NCI-H187 treated with DMSO at 0.1 percent for 48 hours (cell line): ENCODE measurements at places on chromosomes 13 and 19.

- DNase-seq = no peak
Observed at GRCh38 chr13:93341517-93341916, 114.9 kb downstream of the GPC6 start.

DNA sequence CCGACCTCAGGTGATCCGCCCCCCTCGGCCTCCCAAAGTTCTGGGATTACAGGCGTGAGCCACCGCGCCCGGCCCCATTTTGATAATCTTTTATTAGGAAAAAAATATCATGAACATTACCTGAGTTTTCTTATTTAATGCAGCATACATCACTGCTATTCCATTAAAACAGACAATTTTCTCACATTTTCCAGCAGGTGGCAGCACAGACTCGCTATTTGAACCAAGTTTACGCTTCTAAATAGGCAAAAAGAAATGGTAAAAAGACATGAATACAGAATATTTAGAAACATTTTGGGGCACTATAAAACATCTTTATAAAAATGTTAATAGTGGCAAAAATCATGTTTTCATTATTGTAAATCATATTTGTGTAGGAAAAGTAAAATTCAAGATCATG is 903.1 kb downstream of the SLITRK6 start:
- DNase-seq = no peak

DNA sequence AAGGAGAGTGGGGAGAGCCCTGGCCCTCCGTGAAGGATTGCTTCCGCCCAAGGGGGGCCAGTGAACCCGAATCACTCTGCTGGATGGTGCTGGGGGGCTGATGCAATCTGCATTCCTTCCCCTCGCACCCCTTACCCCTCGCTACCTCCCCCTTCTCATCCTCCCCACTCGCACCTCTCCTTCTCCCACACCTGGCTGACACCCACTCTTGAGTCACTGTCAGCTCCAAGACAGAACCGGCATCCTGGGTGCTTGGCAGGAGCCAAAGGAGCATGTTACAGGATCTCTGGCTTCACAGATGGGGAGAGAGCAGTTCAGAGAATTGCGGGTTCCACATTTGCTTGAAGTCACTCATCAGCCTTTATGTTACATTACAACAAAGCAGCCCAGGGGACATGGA is 125.9 kb upstream of the GJB6 start:
- no peak for DNase-seq

- DNase-seq = no peak
Observed at GRCh38 chr19:18252370-18252717, 21.9 kb downstream of the IQCN start.

DNA sequence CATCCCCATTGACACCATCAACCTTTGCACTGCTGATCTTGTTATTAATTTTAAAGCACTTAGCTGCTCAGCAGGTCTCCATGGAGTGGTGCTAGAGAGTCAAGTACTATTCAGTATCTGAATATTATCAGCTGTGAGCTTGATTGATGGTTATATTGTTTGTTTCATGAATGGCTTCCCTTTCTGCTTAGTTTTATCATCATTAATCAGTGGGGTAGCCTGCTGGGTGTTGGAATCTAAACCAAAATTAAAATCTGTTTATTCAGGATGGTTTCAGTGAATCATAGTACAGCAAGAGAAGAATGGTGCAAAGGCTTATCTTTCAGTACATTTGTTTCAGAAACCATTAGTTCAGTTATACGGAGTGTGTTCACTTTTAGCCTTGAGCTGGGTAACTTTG is 42.5 kb upstream of the SCEL start:
- DNase-seq = no peak

DNA sequence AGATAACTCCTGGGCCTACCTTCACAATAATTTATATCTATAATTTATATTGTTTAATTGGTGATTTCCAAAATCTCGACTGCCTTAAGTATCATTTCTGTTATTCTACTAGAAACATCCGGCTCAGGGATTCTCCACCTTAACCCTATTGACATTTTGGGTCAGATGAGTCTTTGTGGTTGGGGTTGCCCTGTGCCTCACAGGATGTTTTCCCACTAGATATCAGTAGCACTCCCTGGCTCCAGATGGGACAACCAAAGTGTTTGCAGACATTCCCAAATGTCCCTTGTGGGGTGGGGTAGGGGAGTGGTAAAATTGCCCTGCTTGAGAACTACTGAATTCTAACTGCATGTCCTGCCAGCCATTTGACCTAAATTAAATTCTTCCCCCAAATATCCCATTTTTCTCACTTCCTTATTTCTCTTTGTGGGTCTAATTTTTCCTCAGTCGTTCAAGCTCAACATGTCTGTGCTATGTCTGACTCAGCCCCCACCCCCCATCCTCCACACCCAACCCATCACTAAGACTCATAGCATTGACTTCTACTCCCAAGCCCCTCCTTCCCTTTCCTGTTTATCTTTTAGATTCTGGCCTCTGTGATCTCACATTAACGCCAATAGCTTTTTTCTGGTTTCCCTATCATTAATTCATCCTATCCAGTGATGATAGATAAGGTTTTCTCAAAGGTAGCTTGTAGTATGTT is 545.1 kb downstream of the EFNB2 start:
- no peak for DNase-seq

- no peak for DNase-seq
Observed at GRCh38 chr19:46927106-46927505, 66.3 kb downstream of the ARHGAP35 start.

GRCh38 chr19:47049307-47049700 is 880 bp upstream of the TMEM160 start:
- DNase-seq = no peak

DNA sequence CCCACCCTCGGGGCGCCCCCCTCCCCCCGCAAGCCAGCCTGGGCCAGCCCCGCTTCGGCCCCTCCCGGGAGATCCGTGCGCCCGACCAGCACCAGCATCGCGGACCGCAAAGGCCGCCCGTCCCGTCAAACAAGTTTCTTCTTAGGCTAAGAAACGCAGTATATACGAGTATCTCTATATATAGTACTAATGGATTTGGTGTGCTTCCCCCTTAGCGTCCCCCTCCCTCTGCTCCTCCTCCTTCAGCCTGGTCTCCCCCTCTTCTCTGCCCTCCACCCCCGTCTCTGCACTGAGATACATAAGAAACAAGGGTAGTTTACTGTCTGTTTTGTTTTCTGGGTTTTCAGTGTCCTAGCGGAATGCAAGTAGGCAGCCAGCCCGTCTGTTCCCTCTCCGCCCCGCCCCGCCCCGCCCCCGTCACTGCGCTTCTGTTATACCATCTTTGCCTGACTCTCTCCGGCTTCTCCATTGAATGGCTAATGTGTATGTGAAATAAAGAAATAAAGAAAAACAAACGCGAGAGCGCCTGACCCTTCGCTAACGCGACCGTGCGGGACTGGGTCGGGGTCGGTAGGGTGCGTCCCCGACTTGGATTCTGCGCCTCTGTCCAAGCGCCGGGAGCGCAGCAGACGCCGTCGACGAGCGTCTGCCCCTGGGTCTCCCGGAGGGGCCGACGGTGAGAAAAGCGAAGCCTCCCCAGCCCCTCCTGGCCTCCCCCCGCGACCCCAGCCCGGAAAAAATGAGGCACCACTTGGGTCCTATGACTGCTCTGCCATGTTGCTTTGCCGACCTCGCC is 4.2 kb downstream of the LYL1 start:
- DNase-seq = no peak

GRCh38 chr13:24842549-24843274 is 78.7 kb downstream of the RNF17 start:
- DNase-seq = no peak

DNA sequence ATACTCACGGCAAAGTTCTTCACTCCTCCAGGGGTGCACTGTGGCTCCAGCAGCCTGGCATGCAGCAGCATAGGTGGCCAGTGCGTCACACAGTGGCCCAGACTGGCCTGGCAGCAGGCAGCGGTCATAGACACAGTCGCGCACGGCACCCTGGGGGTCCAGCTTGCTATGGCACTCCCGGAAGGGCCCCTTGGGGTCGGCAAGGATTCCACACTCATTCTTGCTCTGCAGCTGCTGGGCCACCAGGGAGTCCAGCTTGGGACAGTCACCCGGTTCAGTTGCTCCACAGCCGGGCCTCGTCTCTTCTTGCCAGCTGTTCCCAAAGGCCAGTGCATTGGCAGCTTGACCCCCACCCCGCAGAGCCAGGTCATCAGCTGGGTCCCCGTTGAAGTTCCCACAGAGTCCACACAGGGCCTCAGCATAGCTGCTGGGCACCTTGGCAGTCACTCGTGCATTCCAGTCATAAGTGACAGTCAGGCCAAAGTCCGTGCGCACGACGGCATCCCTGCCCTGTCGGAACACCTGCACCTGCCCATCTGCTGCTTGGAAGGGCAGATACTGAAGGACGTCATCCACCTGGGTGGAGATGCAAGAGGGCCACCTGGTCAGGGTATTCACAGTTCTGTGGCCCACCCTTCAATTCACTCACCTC is 20.6 kb downstream of the FCGBP start:
- DNase-seq = no peak

DNA sequence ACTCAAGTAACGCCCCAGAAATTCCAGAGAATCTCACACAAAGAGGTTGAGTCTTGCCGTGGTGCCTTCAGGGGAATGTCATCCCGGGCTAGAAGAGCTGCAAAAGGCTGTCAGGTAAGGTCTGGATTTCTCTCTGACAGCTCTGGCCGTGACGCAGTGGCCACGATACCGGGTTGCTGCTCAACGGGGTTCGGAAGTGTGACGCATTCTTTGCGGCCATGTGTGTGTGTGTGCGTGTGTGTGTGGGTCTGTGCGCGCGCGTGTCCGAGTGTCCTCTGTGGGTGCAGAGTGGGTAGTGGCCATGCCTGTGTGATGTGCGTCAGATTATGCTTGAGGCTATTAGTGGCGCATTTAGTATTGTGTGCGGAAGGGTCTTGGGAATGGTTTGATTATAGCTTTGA is 306 bp downstream of the ZNF540 start:
- no peak for DNase-seq

DNA sequence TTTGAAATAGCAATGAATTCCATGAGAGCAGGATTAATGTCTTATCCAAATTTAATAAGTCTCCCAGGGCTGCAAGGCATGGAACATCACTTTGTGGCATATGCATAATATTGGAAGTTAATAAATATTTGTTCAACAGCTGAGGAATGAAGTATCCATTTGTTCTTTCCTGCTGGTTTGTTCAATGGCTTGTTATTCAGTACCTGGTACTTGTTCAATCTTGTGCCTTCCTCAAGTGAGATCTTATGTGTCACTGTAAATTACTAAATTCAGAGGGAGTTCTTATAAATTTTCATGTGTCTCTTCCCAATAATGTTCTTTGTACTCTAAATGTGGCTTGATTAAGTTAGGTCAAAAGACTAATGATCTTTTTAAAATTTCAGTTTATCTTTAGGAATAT is 1105.5 kb upstream of the SPRY2 start:
- no peak for DNase-seq
